ENCODE measurements at places on chromosomes 4 and X. TPM values are rescaled to one million over a fixed set of nuclear protein-coding genes. Genes with fewer than 3 reads are reported as not detected.

The OPRPN gene
- total RNA-seq: not detected

The CC2D2A gene
- total RNA-seq: 20.0 TPM

The TEC gene
- total RNA-seq: 1.3 TPM

The CORIN gene
- not detected for total RNA-seq

The FGB gene
- 13.0 TPM for total RNA-seq

The GPR173 gene
- not detected for total RNA-seq

The AMTN gene
- not detected for total RNA-seq

The BMPR1B gene
- total RNA-seq: 7.6 TPM

The CENPE gene
- total RNA-seq: 8.6 TPM

The RLIM gene
- total RNA-seq: 9.6 TPM

The HPGD gene
- 50.0 TPM for total RNA-seq

The CCDC149 gene
- 1.4 TPM for total RNA-seq

The PNCK gene
- total RNA-seq: 0.16 TPM

The RHOXF2 gene
- not detected for total RNA-seq

The NSUN7 gene
- 0.40 TPM for total RNA-seq

The SPANXB1 gene
- total RNA-seq: 1.9 TPM

The TMEM35A gene
- not detected for total RNA-seq

The PPP1R3F gene
- 3.3 TPM for total RNA-seq

The HELT gene
- total RNA-seq: not detected

The DCX gene
- total RNA-seq: not detected

The BTC gene
- 1.3 TPM for total RNA-seq

The RPS3A gene
- total RNA-seq: 1,592 TPM

The LIMCH1 gene
- 32.2 TPM for total RNA-seq
